ENCODE measurements at places on chromosomes 7 and 10. TPM values are rescaled to one million over a fixed set of nuclear protein-coding genes. Genes with fewer than 3 reads are reported as not detected.
A peak's percentile ranks its signal among the peaks of the same experiment; 100 is the strongest.

DNA sequence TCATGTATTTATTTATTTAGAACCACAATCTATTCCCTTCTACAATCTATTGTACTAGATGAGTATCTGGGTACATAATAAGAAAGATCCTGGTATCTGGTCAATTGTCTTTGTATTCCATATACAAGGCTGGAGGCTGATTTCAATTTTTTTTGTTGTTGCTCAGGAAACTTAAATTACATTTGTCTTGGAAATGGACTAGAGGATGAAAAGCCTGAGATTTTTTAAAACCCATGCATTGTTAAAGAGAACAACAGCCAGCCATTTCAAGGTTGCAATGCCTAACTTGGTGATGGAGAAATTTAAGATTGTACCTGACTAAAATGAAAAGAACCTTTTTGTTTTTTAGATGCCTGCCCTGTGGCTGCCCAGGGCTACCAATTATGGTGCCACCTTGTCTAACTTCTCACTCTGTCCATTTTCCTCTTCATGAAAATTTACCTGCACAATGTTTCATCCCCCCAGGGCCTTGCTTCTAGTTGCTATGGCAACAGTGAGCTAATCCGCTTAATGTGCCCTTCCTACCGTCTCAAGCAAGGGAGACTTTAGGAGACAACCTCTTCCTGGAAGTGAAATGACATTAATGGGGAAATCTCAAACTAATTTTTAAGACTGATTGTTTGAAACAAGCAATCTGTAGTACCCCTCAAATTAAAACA lies 203.7 kb upstream of the PHYHIPL start:
- no peak for DNase-seq

DNA sequence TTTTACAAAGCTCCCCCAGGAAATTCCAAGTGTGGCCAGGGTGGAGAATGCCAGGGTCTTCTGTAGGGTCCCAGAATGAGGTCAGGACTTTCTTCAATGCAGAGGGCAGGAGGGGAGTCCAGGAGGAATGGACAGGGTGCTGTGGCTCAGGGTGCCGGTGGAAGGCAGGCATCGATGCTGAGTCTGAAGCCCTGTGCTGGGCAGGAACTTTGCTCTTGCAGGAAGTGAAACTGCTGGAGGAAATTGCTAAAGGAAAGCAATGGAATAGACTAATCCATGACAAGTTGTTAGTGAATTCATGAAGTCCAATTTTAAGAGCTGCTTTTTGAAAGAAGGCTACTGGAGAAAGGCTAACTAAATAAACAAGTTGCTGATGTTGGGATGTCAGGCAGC lies 14.8 kb downstream of the PTPRE start:
- DNase-seq = no peak

The TFPI2 gene
- total RNA-seq = not detected

The PRLHR gene
- not detected for total RNA-seq

The HYCC1 gene
- 48.9 TPM for total RNA-seq

DNA sequence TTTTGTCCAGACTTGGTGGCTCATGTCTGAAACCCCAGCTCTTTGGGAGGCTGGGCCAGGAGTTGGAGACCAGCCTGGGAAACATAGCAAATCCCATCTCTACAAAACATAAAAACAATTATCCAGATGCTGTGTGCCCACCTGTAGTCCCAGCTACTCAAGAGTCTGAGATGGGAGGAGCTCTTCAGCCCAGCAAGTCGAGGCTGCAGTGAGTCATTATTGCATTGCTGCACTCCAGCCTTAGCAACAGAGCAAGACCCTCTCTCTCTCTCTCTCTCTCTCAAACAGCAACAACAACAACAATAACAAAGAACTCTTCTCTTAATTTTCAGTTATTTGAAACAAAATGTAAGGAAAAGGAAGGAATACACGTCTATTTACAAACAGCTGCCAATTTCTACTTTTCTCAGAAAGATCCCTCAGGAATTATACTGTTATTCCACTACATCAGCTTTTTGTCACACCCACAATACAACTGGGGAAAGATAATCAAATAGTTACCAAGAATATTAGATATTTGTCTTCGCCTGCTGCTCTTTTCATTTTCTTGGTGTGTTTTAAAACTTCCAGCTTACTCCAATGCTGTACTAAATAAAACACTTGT lies 5.1 kb upstream of the TSPAN12 start:
- peak; percentile 10 for DNase-seq

- peak; percentile 61 for DNase-seq
Observed at GRCh38 chr7:12475362-12476063, 71.8 kb upstream of the VWDE start.

- no peak for DNase-seq
Observed at GRCh38 chr7:3094701-3095445, 51.2 kb upstream of the CARD11 start.

The PRF1 gene
- total RNA-seq = not detected

The PDGFA gene
- 20.1 TPM for total RNA-seq

The AKR1D1 gene
- not detected for total RNA-seq

DNA sequence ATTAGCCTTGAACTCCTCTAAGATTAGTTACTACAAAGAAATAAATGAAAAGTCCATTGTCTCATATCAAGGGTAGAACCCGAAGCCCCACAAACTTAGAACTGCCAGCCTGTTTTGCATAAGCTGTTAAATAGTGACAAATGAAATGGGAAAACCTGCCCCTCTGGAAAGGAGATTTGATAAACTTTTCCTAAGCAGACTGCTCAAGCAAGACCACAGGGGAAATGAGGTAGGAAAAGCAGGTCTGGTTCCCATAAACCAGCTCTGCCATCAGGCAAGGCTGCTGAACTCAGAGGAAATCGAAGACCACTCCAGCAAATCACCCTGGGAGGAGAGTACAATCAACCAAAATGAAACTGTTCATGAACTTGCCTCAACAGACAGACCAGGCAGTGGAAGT lies 181.5 kb upstream of the AOAH start:
- DNase-seq = no peak

The POM121 gene
- total RNA-seq = 42.2 TPM

DNA sequence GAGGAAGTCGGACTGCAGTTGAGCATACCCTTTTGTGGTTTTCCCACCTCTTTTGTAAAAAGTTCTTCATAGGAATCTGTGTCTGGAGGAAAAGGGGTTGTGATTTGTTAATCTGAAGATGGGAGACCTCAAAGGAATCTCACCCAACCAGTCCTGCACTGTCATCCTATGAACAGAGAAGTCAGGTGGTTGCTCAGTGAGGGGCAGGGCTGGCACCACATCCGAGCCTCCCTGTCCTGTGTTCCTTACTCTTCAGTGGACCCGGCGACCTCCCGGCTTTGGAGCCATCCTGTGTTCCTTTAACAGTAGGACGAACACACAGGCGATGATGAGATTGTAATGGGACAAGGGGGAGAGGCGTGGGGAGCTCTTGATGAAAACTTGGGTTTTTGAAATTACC lies 2.8 kb upstream of the MGMT start:
- no peak for DNase-seq

DNA sequence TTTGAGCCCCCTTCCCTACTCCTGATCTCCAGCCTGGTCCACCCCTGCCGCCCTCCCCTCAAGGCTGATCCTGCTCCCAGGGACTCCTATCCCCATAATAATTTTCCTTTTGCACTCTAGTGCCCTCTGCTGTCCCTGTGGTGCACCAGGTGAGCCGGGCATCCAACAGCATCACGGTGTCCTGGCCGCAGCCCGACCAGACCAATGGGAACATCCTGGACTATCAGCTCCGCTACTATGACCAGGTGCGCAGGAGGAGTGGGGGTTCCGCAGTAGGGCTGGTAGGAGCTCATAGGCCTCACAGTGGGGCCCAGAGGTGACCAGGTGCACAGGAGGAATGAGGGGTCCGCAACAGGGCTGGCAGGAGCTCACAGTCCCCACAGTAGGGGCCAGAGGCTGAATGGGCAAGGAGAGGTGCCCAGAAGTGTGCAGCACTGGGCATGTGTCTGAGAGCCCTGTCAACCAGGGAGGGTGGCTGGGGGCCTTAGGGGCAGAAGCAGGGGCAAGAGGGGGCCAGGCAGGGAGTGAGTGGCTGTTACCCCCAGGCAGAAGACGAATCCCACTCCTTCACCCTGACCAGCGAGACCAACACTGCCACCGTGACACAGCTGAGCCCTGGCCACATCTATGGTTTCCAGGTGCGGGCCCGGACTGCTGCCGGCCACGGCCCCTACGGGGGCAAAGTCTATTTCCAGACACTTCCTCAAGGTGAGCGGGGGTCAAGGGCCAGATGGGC lies 11.7 kb downstream of the EPHB6 start:
- peak; percentile 73 for DNase-seq

DNA sequence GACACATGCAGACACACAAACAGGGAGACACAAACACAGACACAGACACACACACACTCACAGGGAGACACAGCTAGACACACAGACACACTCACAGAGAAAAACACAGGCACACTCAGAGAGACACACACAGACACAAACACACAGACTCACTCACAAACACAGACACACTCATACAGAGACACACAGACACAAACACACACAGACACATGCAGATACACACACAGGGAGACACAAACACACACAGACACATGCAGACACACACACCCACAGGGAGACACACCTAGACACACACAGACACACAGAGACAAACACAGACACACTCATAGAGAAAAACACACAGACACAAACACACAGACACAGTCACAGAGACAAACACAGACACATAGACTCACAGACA lies 67.9 kb downstream of the ADARB2 start:
- no peak for DNase-seq

The ACSM6 gene
- not detected for total RNA-seq

The MYH16 gene
- total RNA-seq = not detected

The PGAM2 gene
- not detected for total RNA-seq

- DNase-seq = peak; percentile 21
Observed at GRCh38 chr10:74949034-74949832, 122.8 kb downstream of the KAT6B start.

DNA sequence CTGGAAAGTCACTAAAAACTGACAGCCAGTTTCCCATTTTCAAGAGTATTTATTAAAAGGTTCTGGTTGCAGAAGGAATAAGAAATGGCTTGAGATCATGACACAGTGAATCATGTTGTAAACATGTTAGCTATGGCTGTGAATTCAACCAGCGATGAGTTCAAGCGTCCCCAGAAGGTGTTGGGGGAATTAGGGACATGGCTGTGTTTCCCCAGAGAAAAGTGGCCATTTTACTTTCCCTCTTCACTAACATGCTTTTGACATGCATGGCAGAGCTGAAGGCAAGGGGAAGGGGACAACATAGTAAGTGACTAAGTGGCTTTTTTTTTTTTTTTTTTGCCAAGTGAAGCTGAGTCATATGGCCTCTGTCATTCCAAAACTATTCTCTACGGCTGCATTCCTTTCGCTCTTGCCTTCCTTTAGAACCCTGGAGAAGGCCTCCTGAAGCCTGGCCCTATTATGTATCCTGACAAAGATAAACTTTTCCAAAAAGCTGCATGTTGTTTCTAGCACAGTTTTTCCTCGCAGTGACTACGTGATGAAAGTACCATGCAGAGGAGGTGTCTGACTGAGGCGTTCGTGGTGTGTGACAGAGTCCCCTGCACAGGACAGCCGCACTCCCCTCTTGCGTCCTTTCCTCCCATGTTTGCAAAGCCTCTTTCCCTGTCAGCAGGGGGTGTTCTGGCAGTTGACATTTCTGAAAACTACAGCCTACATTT lies 46.9 kb downstream of the EGFR start:
- peak; percentile 80 for DNase-seq

The XRCC2 gene
- 5.2 TPM for total RNA-seq

DNA sequence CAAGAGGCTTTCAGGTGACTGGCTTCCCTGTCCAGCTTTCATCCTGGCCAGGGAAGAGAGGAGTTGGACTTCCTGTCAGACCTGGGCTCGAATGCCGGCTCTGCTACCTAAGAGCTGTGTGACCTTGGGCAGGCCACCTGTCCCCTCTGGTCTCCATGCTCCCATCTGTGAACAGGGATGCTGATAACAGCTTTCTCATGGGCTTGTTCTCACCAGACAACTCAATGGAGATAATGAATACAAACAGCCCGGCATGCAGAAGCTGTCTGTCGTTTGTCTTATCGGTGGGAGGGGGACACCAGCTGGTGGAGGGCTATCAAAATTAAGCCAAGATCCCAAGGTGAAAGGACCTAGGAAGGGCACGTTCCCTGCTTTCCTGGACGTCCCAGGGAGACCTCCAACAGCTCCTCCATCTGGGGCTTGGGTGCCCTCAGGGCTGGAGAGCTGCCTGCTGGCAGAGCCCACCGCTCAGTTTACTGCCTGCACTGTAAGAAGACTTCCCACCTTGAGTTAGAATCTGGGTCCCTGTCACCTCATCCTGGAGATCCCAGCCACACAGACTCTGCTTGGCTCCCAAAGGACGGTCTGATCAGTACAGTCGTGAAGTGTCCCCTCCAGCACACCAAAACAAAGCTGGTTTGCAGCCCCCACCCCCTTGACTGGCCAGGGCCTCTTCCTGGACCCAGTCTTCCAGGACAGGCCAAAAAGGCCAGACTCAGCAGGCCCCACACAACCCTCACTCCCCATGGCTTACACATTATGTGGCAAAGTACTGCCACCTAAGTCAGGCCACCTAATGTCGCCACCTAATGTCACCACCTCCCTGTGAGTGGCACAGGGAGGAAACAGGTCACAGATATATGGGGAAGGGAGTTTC lies 40.9 kb downstream of the PPIF start:
- no peak for DNase-seq

The OR2A7 gene
- total RNA-seq = 10.0 TPM

The GARS1 gene
- 386 TPM for total RNA-seq

DNA sequence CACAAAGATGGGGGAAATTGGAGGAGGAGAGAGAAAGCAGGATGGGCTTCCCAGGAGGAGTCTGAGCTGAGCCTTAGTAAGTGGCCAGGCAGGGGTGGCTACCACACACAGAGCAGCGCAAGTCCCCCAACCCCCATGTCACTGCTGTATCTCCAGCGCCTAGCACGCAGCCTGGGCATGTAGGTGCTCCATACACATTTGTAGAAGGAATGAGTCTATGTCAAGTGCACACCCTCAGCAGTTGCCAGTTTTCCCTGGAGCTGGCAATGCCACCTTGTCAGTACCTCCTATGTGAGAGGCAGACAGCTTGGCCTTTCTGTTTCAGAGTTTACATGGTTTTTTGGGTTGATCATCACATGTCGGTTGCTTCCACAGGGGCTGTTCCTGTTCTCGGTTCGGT lies 116.1 kb downstream of the CLEC2L start:
- DNase-seq = no peak

The NPY gene
- not detected for total RNA-seq

- peak; percentile 26 for DNase-seq
Observed at GRCh38 chr10:30357075-30357801, 8.2 kb upstream of the MTPAP start.

All from MCF 10A (cell line).